ENCODE measurements at places on chromosomes 2 and 18. TPM values are rescaled to one million over a fixed set of nuclear protein-coding genes. Genes with fewer than 3 reads are reported as not detected.

GRCh38 chr2:117745537-117745936, 69.0 kb upstream of the DDX18 start:
- no peak for DNase-seq

GRCh38 chr2:219698748-219699439, 71.5 kb downstream of the SLC4A3 start:
- DNase-seq = no peak

- peak; percentile 96 for DNase-seq
Observed at GRCh38 chr2:20378891-20379519, 28.4 kb upstream of the PUM2 start.

GRCh38 chr2:167595839-167596471, 651.4 kb downstream of the STK39 start:
- DNase-seq = no peak

GRCh38 chr18:63142594-63143225, 176.9 kb downstream of the BCL2 start:
- no peak for DNase-seq

DNA sequence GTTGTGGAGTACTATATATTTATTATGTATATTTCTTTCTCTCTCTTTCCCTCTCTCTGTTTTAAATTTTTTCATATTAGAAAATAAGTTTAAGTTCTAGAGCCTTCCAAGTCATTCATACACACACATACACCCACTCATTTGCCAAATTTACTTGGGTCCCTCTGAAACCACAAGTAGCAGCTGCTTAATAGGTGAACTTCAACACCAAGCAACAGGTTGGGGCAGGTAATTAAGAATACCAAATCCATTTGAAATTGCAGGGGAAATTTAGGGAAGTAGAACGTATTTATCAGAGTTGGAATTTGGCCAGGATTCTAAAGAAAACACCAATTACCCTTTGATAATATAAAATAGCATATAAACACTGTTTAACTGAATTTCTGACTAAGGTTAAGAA, 75.0 kb upstream of the RBBP8 start:
- DNase-seq = no peak

DNA sequence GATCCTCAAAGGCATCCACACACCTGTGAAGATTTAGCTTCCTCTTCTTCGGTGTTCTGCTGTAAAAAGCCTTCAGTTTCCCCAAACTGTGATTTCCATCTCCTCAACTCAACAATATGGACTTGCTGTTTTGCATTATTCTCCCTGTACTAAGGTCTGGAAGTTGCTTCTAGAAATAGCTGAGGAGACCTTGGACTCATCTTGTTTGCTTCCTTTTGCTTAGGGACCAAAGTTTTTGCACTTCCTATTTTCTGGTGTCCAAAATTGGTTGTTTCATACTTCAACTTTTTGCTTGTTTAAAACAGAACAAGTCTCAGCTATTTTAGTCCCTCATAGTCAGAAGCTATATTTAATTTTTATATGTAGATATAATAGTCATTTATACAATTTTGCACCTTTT, 201.9 kb upstream of the COPS8 start:
- DNase-seq = no peak

DNA sequence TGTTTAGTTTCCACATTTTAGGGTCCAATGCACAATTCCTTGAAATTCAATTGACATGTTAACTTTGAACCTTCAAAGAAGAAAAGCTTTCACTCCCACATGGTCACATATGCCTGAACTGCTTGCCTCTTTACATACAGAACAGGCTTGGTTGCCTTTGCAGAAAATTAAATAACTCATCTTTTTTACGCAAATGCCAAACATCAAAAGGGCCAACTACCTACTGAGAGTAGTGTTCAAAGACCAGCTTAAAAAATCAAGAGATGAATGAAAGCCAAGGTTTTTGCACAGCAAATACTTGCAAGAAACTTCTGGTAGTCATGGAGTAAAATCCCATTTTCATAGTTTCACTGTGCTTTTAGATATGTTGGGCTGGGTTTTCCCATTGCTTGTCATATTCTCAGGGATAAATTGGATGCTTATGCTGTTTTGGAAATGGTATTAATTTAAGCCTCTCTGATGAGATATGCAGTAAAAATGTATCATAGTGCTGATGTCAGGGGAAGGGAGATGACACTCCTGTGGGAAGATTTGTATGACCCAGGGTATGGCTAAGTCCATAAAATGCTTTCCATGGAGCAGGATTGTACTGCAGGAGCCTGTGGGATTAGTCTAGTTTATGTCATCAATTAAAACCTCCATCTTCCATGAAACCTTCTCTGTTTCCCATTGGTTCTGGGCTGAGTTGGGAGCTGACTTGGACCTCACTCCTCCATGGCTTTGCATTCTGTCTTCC, 60.6 kb upstream of the DARS1 start:
- no peak for DNase-seq

DNA sequence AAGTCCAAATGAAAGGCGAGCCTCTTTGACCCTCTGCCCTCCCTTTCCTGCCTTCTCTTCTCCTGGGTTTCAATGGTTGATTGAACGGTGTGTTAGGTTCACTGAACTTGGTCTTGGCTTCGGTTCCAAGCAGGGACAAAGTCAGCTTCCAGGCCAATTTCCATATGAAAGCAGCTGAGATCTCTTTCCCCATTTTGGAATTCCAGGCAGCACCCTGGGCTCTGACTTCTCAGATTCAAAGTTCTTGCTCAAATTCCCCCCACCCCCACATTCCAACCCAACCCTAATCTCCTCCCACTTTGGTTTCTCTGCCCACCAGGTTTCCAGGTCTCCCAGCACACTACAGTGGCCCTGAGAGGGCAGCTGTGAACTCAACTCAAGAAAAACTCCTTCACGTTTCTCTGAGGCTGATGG, 231.0 kb downstream of the INSIG2 start:
- no peak for DNase-seq

DNA sequence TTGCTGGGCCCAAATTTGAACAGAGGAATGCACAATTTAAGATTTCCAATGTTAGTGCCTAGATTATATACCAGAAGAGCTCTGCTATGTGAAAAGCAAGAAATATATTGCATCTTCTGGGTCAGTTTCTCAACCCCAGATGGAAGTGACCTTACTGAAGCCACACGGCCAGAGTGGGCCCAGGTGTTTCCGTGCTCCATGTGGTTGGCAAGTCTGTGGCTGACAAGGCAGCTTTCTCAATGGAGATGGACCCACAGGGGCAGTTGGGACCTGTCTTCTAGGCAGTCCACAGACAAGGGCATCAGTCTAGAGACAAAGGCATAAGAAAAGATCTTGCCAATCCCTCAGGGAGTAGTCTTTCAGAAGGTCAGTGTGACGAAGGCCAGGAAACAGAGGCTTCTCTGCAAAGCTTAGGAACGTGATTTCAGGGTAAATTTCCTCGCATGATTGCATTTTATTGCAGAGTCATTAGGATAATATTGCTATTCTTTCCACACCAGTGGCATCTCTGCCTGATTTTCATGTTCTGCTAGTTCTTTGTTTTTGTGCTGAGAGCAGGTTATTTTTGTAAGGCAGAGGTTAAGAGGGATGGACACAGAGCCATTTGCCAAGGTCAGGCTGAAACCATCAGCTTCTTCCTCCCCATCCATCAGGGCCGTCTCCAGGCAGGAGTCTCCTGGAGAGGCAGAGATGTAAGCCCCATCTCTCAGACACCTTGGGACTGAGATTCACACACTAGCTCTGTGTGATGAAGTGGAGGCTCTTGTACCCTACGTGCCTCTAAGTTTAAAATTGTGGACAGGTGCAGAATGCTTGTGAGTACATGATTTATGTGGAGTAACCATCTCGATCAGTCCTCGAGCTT, 202.1 kb downstream of the ANKRD30B start:
- DNase-seq = no peak

- no peak for DNase-seq
Observed at GRCh38 chr2:202945-203344, 60.9 kb downstream of the SH3YL1 start.

DNA sequence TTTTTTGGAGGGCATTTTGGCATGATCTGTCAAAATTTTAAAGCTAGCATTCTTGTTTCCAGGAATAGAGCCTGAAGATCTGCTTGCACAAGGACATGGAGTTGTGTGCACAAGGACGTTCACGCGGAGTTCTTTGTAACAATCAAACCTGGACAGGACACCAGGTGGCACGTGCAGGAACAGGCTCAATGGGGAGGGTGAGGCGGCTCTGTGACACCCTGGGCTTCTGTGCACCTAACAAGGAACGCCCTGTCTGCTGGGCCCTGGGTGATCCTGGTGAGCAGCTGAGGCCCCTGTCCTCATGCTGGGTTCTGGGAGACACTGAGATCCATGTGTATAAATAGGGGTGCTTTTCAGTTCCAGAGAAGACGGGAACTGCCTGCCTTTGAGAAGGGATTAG, 93.1 kb upstream of the PXDN start:
- no peak for DNase-seq

- no peak for DNase-seq
Observed at GRCh38 chr2:105175231-105175630, 66.3 kb upstream of the GPR45 start.

DNA sequence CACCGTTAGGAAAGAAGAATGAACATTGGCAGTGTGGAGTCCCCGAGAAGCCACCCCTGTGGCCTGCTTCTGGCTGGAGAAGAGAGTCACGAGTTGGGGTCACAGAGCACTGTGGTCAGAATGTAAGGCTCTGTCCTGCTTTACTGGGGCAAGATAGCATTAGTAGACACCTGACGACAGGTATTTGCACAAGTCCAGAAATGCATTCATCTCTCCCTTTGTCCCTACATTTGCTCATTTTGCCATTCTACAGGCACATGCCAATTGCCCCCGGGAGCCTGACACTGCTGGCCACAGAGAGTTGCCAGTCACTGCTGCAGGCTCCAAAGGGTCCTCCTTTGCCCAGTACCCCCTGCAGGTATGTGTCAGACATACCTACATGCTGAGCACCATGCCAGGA, 133.3 kb downstream of the SMAD2 start:
- no peak for DNase-seq

GRCh38 chr2:60552078-60552850, 1.2 kb downstream of the BCL11A start:
- DNase-seq = no peak

MC2R gene
- not detected for total RNA-seq

GLI2 gene
- 0.64 TPM for total RNA-seq

SERPINB5 gene
- total RNA-seq = not detected

CDK15 gene
- total RNA-seq = 45.2 TPM

Data from LHCN-M2 (cell line).